Foreskin keratinocyte (primary cell): ENCODE measurements at places on chromosomes 5 and 9. TPM values are rescaled to one million over a fixed set of nuclear protein-coding genes. Genes with fewer than 3 reads are reported as not detected.
A peak's percentile ranks its signal among the peaks of the same experiment; 100 is the strongest.

The IRF1 gene
- total RNA-seq = 24.0 and 31.5 TPM in 2 replicates

The PCDHGA7 gene
- under 0.01 and 0.17 TPM in 2 replicates for total RNA-seq

The PHYHD1 gene
- 8.2 and 12.9 TPM in 2 replicates for total RNA-seq

GRCh38 chr5:69007726-69008368, 86.0 kb upstream of the SLC30A5 start:
- DNase-seq = peak; percentile 27

DNA sequence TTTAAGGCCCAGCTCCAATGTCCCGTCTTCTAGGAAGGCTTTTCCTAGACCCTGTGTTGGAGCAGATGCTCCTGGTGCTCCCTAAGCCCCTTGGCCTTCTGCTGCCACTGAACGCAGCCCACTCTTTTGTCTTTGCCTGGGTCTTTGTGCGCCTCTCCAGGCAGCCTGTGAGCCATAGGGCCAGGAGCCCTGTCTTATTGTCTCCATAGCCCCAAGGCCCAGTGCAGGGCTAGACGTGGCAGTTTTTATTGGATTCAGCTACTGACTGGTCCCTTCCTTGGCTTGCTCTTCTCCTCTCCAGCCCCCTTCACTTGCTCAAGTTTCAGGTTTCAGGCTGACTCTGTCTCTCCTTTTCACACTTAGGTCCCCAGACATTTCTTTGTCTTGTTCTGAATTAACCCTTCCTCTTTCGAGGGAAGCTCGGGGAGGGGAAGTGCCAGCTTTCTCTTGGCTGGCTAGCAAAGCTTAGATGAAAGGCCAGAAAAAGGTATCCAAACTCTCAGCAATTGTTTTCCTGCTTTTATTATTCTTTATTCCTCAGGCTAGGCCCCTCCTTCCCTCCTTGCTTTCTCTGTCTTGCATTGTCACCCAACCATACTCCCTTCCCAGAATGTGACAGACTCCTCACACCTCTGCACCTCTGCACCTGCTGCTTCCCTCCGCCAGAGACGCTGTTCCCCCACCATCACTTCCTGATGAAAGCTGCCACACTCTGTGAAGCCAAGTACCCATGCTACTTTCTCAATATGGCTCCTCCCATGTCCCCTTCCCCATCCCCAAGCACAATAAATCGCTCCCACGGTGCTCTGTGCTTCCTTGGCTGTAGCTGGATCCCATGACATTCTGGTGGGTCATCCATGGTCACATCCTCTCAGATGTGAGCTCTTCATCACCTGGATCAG, 101.6 kb upstream of the CPEB4 start:
- no peak for DNase-seq

DNA sequence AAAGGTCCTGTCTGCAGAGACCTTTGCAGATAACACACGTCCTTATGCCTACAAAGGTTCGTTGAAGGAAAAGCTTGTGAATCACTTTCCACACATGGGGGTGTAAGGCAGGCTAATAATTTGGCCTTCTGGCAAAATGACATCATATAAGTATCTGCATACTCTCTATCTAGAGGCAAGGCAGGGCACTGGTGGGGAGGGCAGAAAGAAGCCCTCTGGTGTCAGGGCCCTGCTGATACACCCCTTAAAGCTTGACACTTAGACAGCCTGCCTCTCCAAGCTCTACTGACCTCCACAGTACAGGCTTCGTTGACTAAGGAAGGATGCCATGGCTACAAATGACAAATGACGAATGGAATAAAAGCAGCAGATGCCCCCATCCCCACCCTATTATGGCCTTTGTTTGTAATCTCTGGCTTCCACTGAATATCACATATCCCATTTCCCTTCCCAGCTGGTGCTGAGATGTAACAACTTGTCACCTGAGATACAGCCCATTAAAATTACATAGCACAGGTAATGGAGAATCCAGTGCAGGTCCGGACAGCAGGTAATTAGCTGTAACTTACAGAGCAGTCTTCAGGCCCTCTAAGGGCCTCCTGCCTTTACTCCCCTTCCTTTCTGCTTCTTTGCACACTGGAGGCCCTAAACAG, 76.9 kb upstream of the IFNK start:
- no peak for DNase-seq

The FOXI1 gene
- total RNA-seq = not detected in 2 replicates

The SLC45A2 gene
- total RNA-seq = not detected in 2 replicates

DNA sequence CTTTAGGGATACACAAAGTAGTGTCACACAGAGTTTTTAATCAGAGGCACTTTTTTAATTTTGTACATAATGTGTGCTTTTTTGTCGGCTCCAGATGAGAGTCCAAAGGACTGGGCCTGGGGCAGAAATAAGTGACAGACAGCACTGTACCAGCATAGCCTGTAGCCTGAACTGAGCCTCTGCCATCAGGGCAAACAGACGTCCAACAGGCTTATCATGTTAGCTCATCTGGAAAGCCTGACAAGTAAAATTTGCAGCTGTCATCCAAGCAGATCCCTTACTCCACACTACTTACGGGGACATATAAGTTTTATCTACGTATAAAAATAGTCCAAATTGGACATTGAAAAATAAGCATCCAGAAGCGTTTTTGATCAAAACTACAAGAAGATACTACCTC, 233.1 kb upstream of the GAS1 start:
- DNase-seq = no peak

GRCh38 chr5:173823721-173824567, 64.2 kb upstream of the CPEB4 start:
- DNase-seq = peak; percentile 59

- no peak for DNase-seq
These were observed 63.6 kb downstream of the PALM2AKAP2 start for GRCh38 chr9:109843641-109844040.

The DMRT2 gene
- total RNA-seq = not detected in 2 replicates

The LIFR gene
- 0.65 and 0.92 TPM in 2 replicates for total RNA-seq

GRCh38 chr5:132760049-132760420, 12.8 kb downstream of the CCNI2 start:
- DNase-seq = no peak

The TAL2 gene
- total RNA-seq = not detected in 2 replicates

The SMARCA2 gene
- 46.0 and 47.3 TPM in 2 replicates for total RNA-seq

DNA sequence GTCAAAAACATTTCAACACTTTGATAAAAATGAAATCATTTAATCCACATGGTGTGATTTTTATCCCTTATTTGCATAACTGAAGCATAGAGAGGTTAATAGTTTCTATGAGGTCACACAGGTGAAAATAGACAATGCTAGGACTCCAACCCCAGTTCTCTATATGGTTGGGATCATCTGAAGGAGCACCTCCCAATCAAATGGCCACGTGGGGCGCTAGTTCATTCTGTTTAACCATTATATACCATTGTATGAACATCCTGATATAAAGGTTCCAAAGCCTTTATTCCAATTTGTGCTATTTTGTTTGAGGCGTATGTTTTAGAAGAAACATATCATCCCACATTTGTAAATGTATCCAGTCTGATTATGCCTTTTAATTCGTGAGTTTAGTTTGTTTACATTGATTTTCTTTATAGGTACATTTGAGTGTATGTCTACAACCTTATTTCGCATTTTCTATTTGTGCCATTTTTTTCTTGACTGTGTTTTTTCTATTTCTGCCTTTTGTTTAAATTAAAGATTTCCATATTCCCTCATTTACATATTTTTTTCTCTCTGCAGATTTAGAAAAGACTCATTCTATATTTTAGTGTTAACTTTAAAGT, 1092.0 kb downstream of the MAT2B start:
- DNase-seq = peak; percentile 5

GRCh38 chr5:8869932-8870331, 675.9 kb downstream of the SEMA5A start:
- no peak for DNase-seq

The KCNIP1 gene
- total RNA-seq = not detected in 2 replicates

DNA sequence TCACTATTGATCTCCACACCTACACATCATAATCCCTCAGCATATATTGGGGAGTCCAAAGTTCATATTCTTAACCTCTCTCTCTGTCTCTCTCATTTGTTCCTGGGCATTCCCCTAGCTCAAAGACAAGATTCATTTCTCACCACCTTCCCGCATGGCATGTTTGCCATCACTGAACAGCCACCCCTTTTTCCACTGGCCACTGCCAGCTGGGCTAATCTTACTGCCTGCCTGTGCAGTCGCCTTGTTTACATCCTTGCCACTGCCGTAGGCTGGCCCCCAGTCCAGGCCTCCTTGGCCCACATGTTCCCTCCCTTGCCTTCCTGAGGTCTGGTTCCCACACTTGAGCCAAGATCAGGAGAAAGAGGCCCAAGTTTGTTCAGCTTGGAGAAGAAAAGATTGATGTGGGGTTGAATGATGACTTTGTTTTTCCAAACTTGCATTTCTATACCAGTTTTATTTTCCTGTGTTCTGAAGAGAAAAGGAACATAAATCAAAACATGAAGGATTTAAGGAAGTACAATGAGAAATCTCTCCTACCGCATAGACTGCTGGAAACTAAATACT, 80.2 kb downstream of the PLAC8L1 start:
- DNase-seq = no peak

DNA sequence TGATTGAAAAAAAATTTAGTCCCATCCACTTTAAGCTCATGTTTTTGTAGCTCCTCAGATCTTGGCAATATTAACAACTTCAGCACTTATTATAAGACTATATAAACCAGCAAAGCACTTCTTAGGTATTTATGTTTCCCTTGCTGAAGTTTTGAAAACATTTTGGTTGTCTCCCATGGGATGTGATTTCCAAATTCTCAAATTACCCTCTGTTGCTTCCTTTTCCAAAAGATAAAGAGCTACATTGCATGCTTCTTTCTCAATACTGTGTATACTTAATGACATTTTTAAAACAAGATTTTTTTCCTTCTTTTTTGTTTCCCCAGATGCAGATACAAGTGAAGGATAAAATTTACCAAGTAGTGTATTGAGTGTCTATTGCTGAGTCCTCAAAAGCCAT, 567.1 kb downstream of the CSNK1G3 start:
- no peak for DNase-seq

GRCh38 chr9:137032858-137033257, 970 bp upstream of the FUT7 start:
- no peak for DNase-seq

GRCh38 chr5:150052956-150053712, 33.2 kb downstream of the CSF1R start:
- DNase-seq = no peak

DNA sequence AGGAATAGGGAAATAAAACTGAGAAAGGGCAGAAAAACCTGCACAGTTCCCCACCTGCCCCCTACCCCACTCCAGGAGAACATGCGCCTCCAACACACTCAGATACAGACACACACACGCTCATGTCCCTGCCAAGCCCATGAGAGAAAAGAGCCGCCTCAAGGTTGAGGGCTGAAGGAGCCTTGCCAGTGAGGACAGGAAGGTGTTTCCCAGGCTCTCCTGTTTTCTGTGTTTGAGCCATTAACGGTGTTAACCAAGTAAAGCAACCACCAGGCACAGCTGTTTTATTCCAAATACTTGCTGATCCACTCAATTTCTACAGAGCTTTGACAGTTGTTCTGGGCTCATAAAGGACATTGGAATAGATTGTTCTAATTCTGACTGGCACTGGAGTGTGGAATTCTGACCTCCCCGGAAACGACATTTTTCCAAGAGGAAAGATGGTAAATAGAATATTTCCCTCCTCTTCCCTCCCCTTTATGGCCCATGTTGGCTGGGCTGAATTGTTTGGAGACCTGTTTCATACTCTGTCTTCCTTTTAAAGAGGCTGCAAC, 238.0 kb downstream of the DMAC1 start:
- DNase-seq = no peak

The OR1J2 gene
- not detected in 2 replicates for total RNA-seq

DNA sequence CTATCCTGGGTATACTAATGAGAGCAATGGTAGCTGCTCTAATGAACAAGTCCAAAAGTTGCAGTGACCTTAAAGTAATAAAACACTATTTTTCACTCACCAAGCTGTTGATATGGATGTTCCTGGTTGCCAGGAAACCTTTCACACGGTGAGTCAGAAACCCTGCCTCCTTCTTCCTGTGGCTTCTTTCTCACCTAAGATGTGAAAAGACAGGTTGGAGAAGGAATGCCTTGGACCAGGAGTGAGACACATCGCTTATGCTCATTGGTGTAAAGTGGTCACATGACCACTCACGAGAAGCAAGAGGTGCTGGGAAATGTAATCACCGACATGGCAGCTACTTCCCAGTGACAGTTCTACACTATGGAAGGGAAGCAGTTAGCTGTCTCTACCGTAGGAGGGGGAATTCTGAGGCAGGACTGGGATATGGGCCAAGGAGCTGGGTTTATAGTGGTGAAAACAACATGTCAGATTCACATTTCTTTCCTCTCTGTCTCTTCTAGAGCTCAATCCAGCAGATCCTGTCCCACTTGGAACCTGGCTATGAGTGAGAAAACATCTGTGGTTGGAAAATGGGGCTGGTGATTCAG, 320.4 kb upstream of the KLF4 start:
- DNase-seq = peak; percentile 80

GRCh38 chr5:9392625-9393024, 153.2 kb downstream of the SEMA5A start:
- DNase-seq = no peak

The STOML2 gene
- 145 and 188 TPM in 2 replicates for total RNA-seq

DNA sequence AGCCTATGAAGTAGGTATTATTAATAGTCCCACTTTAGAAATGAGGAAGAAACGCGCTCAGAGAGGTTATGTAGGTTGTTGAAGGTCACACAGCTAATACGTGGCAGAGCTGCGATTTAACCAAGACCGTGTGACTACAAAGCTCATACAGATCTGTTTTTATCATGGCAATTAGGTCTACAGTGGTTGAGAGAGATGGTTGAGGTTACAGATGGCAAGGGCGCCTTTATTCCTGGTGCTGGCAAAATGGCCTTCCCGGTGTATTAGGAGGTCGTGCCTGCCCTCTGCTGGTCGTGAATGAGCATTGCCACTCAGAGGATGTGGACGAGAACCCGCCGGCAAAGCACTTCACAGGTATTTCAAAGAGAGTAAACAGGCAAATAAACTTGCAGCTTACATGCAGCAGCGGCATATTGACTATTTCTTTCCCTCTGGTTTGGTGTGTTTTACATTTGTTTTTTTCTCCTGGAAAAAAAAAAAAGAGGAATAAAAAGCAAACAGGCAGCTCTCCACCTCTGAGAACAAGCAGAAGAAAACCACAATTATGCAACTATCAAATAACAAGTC, 65.3 kb upstream of the EGFLAM start:
- peak; percentile 34 for DNase-seq

The CACNA1B gene
- 0.03 and 0.04 TPM in 2 replicates for total RNA-seq

GRCh38 chr9:83620841-83621636, 1.9 kb upstream of the IDNK start:
- no peak for DNase-seq

The IL33 gene
- total RNA-seq = 0.44 and 0.67 TPM in 2 replicates

The GLRX gene
- 1.8 and 4.2 TPM in 2 replicates for total RNA-seq

DNA sequence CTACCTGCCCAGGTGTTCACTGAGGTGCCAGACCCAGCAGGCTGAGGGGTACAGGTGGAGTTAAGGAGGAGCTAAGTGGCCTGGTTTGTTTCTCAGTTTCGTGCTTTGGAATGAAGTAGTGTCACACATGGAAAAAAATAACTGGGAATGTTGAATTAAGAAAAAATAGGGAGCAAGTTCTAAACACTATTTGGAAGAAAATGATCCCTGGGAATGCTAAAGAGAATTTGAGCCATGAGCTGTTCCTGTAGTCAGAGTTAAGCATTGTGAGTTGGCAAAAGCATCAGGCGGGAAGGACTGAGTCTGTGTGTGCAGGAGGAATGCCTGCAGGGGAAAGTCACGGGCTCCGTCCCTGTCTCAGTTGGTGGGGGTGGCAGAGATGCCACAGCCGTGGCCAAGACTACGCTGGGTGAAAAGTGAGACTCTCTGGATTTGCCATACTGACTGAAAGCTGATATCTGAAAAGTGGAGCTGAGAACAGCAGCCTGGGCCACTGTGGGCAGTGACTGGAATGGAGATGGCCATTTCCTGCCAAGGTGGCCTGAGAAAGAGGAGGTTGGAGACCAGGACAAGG, 37.0 kb downstream of the SYK start:
- no peak for DNase-seq
